RPMI8226 (cell line): ENCODE measurements at places on chromosomes 6 and 20.

- no peak for DNase-seq
Observed at GRCh38 chr6:20630617-20631548, 96.6 kb downstream of the CDKAL1 start.

GRCh38 chr6:165884813-165885765 is 222.0 kb upstream of the PDE10A start:
- peak; percentile 74 for DNase-seq

- no peak for DNase-seq
Observed at GRCh38 chr6:47420394-47421371, 56.9 kb upstream of the CD2AP start.

DNA sequence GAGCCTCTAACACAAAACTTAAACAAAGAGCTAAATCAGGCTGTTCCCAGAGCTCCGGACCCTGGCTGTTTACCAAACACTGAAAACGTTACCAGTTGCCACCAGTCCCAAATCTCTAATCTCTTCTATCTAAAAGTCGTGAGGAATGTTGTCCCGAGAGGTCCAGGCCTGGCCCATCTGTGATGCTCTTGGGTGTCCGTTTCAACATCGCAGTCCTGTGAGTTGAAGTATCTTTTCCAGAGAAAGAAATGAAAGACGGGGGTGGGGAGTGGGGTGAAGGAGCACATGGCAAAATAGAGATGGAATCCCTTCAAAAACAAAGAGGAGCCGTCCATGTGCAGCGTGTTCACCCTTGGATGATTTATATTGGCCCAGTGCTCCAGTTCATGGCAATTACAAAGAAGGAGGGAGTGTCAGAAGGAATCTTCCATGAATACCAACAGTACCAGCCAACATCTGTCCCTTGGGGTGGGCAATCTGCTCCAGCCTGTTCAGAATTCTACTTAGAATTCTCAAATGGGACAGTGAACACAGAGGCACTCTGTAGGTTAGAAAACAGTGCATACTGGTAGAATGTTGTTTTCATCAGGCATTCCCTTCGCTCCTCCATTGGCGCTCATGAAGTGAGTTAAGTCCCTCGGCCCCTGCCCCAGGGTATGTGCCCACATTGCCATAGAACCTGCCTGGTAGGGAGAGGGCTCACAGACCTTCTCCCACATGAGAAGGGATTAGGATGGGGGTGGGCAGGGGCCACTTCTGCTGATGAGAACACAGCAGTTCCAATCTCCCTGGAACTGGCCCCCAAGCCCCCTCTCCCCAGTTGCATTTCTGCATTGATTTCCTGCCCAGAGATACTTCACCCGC is 112.1 kb downstream of the LY86 start:
- DNase-seq: no peak

GRCh38 chr6:149007846-149008245 is 261.0 kb downstream of the UST start:
- DNase-seq: no peak
